ENCODE measurements at places on chromosomes 3 and 15.

- DNase-seq: no peak
Observed at GRCh38 chr3:182755308-182755707, 38.0 kb upstream of the ATP11B start.

- no peak for DNase-seq
Observed at GRCh38 chr3:194705761-194706160, 20.1 kb downstream of the FAM43A start.

DNA sequence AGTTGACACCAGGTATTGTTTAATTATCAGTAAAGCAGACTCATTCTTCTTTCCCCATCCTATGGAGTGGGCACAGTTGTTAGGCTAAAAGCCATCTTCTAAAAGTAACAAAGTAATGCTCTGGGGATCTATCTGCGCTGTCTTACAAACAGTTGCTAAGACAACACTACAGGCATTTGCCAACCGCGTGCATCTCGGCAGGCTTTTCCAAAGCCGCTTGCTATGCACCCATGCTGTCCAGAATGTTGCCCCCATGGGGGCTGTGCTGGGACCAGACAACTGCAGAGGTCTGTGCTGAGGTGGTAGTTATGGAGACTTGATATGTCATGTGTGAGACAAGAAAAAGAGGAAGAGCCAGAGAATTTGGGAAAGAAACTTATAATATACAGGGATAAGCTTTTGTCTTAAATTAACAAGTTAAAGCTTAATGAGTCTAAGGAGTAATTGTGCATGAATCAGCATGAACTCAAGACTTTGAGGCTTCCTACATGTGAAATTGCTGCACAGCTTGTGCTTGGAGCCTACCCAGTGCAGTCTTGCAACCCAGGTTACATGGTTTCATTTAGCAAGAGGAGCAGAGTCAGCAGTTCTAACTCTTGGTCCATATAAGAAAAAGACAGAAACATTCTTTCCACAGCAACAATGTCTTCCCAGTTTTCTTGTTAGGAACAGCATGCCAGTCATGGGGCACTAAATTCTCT lies 38.9 kb upstream of the DCLK3 start:
- no peak for DNase-seq

DNA sequence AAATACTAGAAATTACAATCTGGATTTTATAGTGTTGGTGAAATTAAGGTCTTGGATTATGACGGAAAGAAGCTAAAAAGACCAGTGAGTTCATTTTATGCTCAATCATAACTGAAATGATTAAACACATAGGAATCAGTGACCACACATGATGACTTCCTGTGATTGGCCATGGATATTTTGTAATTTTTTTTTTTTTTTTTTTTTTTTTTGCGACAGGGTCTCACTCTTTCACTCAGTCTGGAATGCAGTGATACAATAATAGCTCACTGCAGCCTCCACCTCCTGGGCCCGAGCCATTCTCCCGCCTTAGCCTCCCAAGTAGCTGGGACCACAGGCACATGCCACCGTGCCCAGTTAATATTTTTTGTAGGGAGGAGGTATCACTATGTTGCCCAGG lies 47.4 kb downstream of the PAQR5 start:
- no peak for DNase-seq

DNA sequence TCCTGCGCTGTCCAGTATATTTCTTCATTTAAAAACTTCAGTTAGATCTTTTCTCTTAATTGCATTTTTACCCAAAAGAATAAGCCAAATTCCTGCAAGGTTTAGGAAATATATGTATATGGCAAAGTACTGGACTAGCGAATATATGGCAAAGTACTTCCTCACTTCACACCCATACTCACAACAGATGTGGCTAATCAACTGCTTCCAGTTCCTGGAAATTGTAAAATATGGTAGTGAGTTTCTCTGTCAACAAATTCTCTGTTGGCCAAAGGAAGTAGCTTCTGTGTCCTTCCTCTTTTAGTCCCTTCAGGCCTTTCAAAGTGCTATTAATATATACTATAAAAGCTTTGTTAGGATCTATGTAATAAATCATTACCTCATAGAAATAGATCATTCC lies 22.0 kb downstream of the GPR15 start:
- no peak for DNase-seq

DNA sequence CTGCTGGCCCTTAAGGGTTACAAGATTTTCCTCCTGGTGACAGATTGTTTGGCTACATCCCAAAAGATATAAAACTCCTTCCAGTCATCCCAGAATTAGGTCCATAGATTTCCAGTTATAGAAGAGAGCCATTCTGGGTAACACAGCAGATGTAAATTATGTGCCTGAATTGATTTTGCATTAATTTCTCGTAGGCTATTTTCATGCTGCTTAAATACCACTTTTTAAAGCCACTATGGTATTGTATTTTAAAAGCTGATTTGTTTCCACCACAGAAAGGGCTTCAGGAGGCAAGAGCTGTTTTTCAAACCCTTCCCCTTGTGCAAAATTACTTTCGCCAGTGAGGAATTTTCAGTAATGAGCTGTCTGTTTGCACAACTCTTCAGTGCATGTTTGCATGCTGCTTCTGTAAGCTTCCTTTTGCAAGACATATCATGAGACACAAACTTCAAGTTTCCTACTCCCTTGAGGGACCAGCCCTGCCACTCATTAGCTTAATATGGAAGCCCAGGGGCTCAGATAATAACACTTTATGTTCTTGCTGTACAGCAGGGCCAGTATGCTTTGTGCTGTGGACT lies 105.4 kb upstream of the TNIK start:
- no peak for DNase-seq

DNA sequence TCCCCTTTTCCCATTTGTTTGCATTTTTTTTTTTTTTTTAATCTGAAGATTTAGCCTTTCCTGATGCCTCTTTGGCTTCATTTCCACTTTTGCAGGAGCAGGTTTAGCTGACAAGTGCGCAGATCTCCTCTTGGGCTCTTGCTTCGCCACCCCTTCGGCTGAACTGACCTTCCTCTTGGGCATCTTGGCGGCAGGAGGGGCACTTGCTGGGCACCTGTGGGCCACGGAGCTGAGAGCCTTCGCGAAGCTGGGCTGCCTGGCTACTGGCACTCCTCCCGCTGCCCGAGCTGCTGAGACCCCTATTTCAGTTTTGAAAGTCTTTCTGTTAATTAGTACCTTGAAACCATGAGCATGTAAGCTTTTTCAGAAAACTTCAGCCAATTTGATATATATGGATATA lies 8.8 kb downstream of the ARL13B start:
- no peak for DNase-seq

DNA sequence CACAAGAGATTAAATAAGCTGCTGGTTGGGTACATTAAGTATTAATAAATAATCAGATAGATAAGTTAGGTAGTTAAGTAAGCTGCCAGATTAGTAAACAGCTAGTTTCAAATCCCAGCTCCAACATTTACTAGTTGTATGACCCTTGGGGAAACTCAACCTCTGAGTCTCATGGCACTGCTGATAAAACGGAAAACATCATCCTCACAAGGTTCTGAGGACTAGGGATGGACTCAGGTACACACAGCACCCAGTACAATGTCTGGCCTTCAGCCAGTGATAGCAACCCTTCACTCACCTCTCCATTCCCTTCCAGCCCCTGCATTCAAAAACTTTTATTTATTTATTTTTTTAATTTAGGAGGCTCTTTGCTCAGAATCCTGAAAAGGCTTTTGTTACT lies 32.3 kb downstream of the B3GNT5 start:
- no peak for DNase-seq

- DNase-seq: no peak
Observed at GRCh38 chr3:35335703-35336102, 303.6 kb upstream of the ARPP21 start.

- DNase-seq: no peak
Observed at GRCh38 chr3:9151240-9151639, 98.2 kb downstream of the SRGAP3 start.

DNA sequence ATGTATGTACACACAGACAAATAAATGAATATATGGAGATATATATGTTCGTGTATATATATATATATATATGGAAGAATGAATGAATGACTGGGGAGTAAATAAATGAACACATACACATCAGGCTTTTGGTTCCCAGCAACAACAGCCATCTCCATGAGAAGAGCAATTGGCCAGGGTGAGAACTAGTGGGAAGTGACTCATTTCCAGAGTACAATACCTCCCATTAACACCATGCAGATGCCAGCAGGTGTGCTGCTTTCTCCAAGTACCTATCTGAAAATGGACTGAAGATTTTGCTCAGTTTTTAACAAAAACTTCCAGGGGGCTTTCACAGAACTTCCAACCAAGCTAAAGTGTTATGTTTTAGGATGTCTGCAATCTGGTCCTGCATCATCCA lies 179.8 kb upstream of the SLC2A2 start:
- no peak for DNase-seq

- DNase-seq: no peak
Observed at GRCh38 chr3:69729147-69729919, 9.9 kb upstream of the MITF start.

GRCh38 chr15:68557469-68558317 lies 21.1 kb upstream of the CORO2B start:
- no peak for DNase-seq

GRCh38 chr3:72821161-72821781 lies 27.0 kb downstream of the SHQ1 start:
- DNase-seq: no peak

DNA sequence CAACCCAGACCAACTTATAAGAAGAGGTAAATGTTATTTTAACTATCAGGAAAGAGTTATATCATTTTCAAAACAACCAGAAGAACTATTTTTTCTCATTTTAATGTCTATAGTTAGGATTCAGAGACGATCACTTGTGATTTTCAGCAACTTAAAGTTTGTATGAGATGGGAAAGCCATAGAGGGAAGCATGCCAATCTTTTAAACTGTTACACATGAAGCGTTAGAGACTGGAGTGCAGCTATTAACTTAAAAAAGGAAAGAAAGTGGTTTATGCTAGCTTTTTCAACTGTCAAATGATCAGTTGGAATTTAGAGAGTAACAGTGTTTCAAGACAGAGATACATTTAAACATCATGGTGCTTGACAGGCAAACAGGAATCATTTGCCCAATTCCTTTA lies 91.7 kb upstream of the LPP start:
- no peak for DNase-seq

GRCh38 chr3:191385101-191385500 lies 54.8 kb upstream of the UTS2B start:
- DNase-seq: no peak

DNA sequence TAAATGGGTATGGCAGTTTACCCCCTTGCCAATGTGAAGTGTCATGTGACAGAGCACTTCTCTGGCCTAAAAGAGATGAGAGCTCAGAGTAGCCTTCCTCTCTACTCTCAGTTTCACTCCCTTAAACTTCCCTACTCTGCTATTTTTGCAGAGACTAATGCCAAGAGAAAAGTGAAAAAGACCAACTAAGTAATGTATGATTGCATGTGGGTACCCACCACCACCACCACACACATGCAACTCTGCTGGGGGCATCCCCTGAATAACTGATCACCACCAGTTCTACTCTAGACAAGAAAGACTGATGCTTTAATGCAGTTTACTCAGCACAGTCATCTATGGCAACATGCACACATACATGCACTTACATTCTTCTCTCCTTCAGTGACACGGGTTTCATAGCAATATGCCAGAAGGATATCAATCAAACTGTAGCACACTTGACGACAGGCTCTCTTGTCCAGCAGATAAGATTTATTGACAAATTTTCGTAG lies 31.3 kb downstream of the SHQ1 start:
- no peak for DNase-seq

DNA sequence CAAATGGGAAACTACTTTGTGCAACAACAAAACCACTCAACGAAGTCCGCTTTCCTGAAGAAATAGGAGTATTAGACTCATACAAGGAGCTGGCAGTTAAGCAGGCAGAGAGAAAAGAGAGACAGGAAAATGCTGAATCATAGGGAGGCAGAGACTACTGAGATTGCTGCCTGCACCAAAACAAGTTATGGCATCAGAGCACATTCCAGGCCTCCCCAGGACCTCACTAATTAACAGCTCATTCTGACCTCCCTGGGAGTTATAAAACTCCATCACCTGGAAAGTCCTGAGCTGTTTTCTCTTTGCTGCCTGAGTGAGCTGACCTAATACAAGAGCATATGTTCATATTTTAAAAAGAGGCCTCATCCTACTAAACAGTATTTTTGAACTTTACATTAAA lies 741.0 kb downstream of the MCTP2 start:
- no peak for DNase-seq

- DNase-seq: no peak
Observed at GRCh38 chr3:43034200-43034599, 55.1 kb downstream of the GASK1A start.

GRCh38 chr3:32922078-32922477 lies 29.4 kb upstream of the CCR4 start:
- DNase-seq: no peak

- DNase-seq: no peak
Observed at GRCh38 chr15:79003896-79004295, 59.0 kb upstream of the CTSH start.

DNA sequence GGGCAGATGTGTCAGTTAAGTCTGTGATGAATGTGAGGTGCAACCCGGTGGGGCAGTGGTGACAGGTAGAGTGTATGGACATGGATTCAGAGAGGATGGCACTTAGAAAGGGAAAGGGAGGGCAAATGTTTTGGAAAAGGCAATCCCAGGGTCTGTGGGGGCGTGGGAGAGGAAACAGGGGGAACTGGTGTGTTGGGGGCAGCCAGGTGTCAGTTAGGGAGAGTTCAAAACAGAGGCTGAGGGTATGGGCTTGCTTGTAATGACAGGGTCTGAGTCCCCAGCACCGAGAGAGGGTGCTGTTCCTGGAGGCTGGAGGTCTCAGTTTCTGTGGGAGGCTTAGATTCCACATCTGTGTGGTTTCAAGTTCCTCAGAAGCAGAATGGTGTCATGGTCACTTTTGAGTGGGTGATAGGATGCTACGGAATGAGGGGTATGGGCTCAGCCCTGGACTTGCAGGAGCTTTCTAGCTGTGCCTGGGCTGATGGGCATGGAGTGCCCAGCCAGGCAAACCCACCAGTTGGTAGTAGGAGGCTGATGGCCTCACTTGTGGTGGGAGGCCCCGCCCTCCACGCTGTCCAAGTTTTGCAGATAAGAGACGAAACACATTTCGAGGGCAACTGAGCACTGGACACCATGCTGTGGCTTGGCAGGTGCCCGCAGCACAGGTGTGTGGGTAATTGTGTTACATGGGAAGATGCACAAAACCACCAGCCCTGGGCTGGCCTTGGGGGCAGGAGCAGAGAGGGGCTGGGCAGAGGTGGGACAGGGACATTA lies 209.4 kb downstream of the RPLP1 start:
- DNase-seq: no peak

DNA sequence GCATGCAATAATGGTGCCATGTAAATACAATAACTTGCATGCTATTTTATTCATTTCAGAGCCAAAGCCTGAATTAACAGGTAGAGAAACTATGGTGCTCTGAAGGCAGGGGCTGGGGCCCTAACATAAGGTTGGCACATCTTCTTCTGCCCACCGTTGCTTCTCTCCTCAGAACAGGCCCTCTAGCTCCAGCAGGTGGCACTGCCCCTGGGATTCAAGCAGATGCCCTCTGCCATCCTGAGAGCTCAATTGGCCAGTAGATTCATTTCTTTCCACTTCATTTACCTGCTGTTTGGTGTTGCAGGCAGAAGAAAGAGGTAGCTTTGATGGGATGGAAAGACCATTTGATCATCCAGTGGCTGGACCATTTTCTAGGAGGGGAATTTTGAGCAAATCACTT lies 130.5 kb downstream of the FOXB1 start:
- DNase-seq: peak; percentile 12

- no peak for DNase-seq
Observed at GRCh38 chr3:23440416-23441294, 237.5 kb downstream of the UBE2E2 start.

All from NCI-H1105 (cell line).